ENCODE measurements at places on chromosomes 6 and 20.
A peak's percentile ranks its signal among the peaks of the same experiment; 100 is the strongest.

GRCh38 chr6:5506149-5506548 is 244.8 kb downstream of the FARS2 start:
- no peak for DNase-seq

- DNase-seq: peak; percentile 79
Measured at GRCh38 chr6:52839124-52840055, 1.2 kb downstream of the GSTA5 start.

DNA sequence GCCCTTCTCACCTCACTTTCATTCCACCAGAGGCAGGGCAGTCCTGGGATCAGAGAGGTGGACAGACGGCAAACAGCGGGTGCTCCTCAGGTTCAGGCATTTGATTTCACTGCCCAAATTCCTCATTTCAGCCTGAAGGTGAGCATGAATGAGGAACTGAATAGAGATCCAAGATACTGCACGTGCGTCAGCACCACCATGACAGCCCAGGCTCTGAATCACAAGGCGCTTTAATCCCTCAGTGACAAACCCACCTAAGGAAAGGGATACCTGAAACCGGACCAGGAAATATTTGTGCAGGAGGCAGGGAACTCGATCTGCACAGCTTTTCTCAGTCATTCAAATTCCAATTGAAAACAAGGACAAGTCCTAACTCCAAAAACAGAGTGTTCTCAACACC is 174.8 kb upstream of the HEY2 start:
- DNase-seq: no peak

DNA sequence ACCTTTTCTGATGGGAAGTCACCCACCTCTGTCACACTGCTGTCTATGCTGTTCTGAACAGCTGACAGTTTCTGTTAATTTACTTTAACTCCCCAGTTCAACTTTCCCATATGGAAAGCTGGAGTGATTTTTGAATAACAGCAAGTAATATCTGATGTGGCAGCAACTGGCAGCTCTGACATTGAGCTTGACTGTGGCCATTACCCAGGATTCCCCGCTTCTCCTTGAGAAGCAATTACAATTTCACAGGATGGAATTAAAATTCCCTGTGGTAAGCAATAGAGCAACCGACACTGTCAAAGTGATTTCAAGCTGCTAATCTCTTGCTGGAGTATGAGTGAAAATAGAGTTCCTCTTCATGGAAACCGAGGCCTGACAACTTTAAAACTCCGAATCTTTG is 348.1 kb upstream of the SOX4 start:
- DNase-seq: no peak

GRCh38 chr6:91268941-91269340 is 682.1 kb upstream of the MAP3K7 start:
- no peak for DNase-seq

DNA sequence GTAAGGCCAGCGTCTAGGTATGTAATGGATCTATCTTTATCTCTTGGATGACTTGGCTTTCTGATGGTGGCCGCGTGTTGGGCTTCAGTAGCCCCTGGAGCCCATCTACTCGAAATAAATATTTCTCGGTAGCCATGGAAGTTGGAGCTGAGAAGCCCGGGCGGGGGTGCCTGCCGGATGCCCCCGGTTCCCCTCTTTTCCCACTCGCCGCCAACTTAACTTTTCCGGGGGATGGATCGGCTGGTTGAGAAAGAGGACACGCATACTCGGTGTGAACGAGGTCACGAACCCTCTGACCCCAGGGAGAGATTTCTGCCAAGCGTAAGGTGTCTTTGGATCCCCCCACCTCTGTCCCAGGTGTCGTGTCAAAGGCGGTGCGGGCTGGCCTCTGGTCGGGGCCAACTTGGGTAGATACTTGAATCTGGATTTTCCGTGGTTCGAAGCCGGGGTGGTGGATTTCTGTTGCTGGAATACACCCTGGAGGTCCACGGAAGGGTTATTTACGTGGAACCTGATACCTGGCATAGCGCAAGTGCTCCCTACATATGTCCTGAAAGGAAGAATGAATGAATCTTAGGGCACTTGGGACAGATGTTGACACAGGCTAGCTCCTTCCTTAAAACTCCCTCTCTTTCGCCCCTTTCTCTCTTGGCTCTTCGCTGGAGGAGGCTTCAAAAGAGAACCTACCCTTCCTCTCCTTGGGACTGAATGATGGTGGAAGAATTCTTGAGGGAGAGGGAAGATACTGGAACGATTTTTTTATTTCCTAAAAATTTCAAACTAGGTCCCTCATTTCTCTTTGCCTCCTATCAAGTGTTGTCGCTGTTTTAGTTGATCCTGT is 996 bp downstream of the DOK5 start:
- no peak for DNase-seq

GRCh38 chr6:7910654-7911344 is at the start of gene TXNDC5:
Gene TXNDC5, minus strand, starts transcription at chr6:7910788. Its CDS starts 12 bp downstream, at chr6:7910776.
- DNase-seq: peak; percentile 44

- peak; percentile 75 for DNase-seq
Measured at GRCh38 chr6:168956884-168957730, 296.5 kb downstream of the THBS2 start.

GRCh38 chr6:3139090-3139903 is 18.0 kb downstream of the TUBB2A start:
- DNase-seq: no peak

DNA sequence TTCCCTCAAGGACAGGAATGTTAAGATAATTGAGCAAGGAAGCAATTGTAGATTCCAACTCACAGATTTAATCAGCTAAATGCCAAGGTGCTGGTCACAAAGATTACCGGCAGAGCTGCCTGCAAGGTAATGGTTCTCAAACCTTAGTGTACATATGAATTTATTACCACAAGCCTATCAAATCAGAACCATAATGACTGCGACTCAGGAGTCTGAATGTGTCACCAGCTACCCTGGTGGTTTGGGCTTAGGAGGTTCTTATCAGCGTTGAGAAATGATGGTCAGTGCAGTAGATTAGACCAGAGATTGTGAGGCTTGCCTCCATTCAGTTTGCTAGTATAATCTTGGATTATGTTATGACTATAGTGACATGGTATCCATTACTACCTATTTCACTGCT is 78.9 kb downstream of the MTFR2 start:
- DNase-seq: no peak

DNA sequence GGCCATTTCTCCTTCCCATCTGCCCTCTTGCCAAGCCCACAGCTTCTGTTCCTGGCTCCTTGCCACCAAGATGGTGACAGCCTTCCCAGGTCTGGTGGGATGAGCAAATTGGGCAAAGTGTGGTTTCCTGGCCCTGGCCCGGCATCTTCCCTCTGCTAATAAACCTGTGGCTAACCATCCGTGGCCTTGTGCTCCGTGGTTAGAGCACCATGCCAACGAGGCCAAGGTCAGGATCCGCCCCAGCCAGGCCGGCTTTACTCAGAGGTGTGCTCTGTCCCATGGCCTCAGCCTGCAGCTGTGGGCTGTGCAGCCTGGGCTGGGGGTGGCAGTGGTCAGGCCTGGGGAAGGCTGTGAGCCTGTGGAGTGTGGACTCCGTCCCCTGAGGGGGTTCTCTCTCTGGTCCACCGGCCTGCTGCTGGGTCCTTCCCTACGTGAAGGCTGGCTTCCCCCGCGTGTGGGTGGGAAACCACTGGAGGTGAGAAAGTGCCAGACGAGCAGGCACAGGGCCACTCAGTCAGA is 117.4 kb downstream of the VEGFA start:
- no peak for DNase-seq

DNA sequence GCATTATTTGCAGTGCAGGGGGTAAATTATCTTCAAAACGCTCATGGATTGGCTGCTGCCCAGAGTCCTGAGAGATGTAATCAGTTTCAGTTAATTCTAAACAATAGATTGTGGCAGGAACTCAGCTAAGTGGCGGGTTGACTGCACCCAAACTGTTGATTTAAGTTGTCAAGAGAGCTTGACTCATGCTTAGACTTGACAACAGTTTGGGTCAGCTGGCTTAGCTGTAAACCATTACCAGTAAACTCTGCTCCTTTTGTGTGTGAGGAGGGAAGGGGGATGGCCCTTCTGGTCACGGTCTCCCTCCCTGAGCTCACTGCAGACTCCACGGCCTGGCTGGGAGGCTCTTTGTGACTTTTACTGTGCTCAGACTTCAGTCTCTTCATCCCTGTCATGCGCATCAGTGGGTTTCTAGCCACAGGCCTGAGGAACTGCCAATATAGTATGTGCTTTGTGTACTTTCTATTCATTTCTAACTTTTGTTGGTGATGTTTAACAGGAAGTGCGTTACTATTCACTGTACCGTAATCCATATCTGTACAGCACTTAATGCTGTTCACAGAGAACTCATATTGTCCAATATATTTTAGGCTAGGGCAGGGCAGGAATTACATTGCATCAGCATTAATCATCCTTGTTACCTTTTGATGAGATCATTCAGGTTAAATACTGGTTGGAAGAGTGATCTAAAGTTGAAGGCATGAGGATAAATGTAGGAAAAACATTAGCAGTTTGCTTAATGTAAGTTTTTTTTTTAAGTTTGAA is 488.3 kb downstream of the CDKAL1 start:
- DNase-seq: no peak

All from kidney capillary endothelial cell (primary cell).